Mesenteric fat pad (tissue), 1 donor: ENCODE measurements at places on chromosomes 7 and 10.

DNA sequence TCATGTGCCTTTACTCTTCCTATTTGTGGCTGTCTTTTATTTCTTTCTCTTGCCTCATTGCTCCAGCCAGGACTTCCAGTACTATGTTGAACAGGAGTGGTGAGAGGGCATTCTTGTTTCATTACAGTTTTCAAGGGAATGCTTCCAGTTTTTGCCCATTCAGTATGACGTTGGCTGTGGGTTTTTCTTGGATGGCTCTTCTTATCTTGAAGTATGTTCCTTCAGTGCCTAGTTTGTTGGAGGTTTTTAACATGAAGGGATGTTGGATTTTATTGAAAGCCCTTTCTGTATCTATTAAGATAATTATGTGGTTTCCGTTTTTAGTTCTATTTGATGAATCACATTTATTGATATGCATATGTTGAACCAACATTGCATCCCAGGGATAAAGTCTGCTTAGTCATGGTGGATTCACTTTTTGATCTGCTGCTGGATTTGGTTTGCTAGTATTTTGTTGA, 96.8 kb downstream of the GLCCI1 start:
- no peak for DNase-seq

GRCh38 chr7:93378131-93378760, 146.1 kb downstream of the VPS50 start:
- DNase-seq = no peak

DNA sequence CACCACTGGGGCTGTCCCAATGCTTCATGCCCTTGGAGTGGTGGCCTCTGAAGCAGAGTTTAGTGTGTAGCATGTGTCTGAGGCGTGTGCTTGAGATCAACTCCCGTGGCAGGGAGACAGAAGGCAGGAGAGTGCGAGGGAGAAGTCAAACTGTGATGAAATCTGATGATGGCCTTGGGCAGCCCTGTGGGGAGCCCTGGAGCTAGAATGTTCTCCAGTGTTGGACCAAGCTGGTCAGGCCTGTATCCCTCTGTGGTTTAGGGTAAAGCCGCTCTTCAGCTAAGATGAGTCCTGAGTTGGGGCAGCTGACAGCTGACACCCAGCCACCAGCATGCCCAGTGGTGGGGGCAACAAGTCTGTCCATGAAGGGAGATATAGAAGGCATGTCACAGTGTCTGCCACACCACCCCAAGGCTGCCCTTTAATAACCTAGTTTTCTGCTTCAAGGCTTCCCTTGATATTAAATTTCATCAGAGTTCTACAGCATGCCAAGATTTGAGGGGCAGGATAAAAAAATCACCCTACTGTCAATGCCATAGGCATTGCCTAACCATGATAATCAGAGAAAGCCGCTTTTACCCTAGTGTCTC, 170.5 kb upstream of the SVIL start:
- DNase-seq = no peak

- no peak for DNase-seq
Observed at GRCh38 chr7:151390598-151391357, 19.1 kb downstream of the WDR86 start.

- no peak for DNase-seq
Observed at GRCh38 chr10:132270721-132271457, 36.9 kb downstream of the STK32C start.

DNA sequence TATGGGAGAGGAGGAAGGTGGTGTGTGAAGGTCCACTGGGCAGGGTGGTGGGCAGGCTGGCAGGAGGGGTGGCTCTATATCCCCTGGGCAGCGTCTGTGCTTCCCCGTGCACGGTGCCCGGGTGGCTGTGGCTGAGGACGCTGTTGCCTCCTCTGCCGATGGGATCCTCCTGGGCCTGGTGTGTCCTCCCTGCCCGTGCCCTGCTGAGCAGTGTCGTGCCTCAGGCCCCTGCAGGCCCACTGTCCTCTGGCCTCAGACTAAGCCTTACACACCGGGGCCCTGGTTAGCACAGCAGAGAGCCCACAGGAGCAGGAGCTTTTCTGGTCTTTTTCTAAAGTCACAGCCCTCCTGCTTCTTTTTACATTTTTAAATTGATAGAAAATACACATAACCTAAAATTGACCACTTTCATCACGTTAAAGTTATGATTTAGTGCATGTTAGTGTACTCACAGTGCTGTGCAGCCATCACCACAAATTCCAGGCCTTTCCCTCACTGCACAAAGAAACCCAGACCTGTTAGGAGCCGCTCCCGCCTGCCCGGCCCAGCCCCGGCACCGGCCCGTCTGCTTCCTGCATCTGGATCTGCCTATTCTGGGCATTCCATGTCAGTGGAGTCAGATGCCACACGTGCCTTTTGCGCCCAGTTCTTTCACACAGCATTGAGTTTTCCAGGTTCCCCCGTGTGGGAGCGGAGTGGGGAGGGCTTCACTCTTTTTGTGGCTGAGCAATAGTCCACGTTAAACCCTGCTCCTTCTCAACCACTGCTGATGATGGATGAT, 19.4 kb downstream of the PFKFB3 start:
- DNase-seq = no peak

- no peak for DNase-seq
Observed at GRCh38 chr7:104550362-104550761, 222.0 kb downstream of the LHFPL3 start.

DNA sequence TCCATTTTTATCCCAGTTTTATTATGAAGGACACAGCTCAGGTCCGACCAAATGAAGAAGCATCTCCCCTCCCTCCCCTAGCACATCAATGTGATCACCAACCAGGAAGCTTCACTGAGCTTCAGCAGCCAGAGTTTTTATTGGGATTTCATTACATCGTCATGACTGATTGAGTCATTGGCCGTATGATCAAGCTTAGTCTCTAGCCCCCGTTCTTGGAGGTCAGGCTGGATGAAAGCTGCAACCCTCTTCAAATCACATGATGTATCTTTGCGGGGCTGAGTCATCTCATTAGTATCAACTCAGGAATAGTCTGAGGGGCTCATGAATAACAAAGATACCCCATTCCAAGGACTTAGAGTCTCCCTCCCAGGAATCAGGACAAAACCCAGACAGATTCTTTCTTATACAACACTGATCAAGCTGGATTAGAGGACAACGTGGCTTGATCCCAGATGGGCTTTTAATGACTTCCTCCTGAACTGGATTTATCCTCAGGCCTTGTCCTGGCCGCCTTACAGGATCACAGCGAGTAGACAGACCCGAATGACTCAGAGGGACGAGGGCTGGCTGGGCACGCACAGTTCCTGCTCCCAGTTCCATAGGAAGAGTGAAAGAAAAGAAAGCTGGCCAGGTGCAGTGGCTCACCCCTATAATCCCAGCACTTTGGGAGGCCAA, 14.5 kb downstream of the LIMK1 start:
- DNase-seq = no peak

DNA sequence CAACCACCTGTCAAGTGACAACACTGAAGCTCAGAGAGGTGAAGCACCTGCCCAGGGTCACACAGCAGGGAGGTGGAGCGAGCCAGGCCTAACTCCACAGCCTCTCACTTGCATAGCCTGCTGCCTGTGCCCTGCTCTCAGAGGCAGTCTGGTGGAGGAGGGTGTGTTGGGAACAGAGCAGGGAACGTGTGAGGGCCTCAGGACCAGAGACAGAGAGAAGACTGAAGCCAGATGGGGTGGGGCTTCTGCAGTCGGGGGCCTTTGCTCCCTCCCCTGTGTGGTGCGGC, 114.0 kb downstream of the PTPN20 start:
- peak; percentile 64 for DNase-seq

- no peak for DNase-seq
Observed at GRCh38 chr10:10055656-10056442, 961.8 kb upstream of the CELF2 start.

- no peak for DNase-seq
Observed at GRCh38 chr10:89652806-89653370, 7.8 kb upstream of the PANK1 start.

GRCh38 chr7:156919132-156919713, 26.2 kb upstream of the LMBR1 start:
- DNase-seq = peak; percentile 76

GRCh38 chr10:78215645-78216044, 182.0 kb downstream of the RPS24 start:
- DNase-seq = no peak

- DNase-seq = no peak
Observed at GRCh38 chr7:46369933-46370654, 449.0 kb upstream of the IGFBP3 start.

DNA sequence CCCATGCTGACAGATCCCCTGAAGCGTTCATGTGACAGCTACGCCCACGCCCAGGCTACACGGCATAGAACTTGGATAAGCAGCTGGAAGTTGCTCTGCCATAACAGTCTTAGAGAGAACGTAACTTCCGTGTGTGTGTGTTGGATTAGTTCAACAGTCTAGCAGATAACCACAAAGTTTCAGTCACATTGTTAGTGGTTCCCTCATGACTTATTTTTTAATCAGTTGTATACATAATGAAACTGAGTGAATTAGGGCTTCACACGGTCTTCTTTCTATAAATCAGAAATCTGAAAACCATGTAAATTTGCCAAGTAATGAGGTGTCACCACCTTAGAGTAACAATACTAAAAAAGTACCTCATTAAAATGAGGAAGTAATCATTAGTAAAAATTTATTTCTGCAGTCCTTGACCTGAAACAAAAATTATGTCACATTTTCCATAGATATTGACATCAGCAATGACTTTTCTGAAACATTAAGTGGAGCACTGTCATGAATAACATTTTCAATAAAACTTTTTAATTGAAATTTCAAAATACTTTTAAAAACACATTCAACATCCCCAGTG, 21.7 kb upstream of the MACC1 start:
- no peak for DNase-seq

DNA sequence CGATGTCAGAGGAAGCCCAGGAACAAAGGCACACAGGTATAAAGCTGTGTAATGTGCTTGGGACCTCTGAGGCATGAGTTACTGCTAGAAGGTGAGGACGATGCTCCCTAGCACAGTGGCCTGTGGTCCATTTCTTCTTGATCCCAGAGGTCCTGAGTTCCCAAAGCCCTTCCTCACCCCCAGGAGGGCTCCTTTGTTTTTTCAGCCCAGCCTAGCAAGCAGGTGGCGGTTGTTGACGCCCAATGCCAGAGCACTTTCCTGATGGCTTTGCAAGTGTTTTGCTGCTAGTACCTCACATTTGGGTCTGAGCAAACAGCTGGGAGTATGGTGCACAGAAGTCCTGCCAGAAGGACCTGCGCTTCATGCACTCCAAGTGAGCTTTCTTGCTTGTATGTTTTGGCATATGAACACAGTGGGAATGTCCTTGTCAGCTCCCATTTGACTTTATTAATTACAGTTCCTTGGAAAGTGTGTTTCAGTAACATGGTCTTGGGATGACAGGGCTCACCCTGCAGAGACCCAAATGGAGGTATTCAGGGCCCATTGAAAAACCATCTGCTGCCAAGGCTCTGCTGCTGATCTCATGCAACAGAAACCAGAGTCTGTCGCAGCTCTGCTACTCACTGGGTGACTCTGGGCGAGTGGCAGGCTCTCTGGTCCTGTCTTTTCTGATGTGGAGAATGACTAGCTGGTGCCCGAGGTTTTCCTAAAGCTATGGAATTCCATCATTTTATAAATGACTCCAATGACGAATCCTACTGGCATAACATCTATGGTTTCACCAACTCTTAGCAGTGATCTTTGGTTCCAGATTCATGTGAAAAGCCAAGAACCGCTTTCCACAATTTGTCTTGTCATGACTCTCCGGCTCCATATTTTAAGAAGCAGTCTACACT, 134.9 kb downstream of the ARID5B start:
- DNase-seq = no peak

GRCh38 chr7:23293500-23294073, 5.6 kb upstream of the MALSU1 start:
- DNase-seq = no peak

DNA sequence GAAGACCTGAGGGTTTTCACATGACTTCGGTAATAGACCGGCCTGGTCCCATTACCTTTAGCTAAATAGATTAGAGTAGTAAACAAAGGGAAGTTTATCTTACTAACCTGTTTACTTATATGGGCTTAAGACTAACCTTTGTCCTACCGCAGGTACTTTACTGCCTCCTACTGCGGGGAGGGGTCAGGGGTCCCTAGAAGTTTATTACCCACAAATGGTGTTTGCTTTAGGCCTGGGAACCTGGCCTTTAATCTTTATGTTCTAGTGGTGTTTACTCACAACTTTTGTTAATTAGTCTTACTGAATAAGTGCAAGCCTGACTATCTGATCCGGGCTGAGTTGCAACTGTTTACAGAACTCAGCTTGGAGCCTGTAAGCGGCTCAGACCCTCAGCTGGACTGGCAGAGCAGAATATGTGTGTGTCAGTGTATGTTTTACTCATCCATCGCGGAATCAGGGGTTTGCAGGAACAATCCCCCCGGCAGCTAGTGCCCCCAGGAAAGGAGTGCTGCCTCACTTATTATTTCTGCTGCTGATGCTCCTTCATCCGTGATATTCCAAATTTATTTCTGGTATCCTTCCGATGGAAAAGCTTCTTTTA, 578.9 kb upstream of the SEMA3D start:
- no peak for DNase-seq

DNA sequence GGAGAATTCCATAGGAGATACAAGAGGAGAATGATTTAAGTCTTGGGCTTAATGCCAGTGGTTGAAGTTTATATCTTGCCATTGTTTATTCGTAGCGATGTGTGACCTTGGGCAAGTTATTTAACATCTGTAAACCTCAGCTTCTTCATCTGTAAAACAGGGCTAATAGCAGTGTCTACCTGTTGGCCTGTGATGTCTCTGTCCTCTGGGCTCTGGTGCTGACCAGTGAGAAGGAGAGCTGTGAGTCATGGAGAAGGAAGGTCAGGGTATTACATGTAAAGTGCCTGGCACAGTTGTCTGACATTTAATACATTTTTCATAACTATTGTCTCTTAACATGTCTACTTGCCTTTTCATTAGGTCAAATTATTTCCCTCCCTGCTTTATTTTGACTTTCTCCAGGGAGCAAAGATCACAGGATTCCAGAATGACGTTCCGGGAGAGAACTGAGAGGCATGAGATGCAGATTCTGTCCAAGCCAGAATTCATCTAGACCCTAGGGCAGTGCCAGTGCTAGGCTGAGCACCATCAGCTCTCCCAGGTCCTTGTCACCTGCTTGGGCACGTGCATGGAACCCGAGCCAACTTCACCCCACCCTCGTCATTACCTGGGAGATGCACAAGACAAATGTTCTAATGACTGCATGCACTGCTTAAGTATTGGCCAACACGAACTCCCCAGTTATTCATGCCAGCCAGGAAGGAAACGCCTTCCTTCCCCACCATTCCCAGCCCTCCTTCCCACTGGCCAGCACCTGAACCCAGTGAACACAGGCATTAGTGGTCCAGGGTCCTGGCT, 187.9 kb downstream of the DPY19L1 start:
- no peak for DNase-seq

DNA sequence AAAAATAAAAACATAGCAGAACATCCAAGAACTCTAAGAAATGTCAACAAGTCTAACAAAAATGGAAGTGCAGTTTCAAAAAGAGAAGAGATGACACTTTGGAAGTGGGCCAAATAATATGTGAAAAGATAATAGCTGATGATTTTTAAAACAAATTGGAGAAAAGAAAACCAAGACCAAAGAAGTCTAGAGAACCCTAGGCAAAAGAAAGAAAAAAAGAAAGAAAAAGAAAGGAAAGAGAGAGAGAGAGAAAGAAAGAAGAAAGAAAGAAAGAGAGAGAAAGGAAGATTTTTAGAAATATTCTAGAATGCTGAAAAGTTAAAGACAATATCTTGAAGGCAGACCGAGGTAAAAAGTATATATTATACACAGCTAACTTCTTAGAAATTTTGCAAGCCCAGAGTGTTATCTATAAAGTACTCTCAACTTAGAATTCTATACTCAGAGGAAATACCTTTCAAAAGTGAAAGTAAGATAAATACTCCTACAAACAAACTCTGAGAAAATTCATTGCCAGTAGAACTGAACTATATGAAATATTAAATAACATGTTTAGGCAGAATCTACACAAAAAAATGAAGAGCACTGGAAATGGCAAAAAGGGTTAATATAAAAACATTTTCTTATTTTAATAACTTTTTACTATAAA, 138.7 kb upstream of the SMIM30 start:
- no peak for DNase-seq
